ENCODE measurements at places on chromosomes 2 and 18.
A peak's percentile ranks its signal among the peaks of the same experiment; 100 is the strongest.

- DNase-seq = peak; percentile 11
Measured at GRCh38 chr2:15158100-15158499, 403.0 kb downstream of the NBAS start.

- no peak for DNase-seq
Measured at GRCh38 chr18:38619129-38619528, 1053.5 kb upstream of the CELF4 start.

- DNase-seq = no peak
Measured at GRCh38 chr2:178994264-178994663, 55.7 kb downstream of the CCDC141 start.

GRCh38 chr2:170885130-170885791 is 43.8 kb upstream of the GORASP2 start:
- no peak for DNase-seq

DNA sequence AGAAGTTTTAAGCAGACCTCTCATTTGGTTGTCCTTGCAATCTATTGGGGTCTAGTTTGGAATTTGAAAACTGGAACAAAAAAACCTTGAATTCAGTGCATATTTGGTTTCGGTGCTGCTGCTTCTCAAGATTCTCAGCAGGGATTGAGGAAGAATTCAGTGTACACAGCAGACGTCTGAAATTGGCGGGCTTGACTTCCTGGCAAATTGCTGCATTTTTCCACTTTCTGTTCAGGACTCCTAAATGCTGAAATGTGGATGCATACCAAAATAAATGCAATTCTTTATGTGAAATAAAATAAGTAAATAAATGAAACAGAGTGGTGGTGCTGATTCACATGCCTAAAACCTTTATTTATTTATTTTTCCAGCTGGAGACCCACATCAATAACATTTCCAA is 332.4 kb upstream of the KYNU start:
- no peak for DNase-seq

- no peak for DNase-seq
Measured at GRCh38 chr2:150900913-150901312, 360.8 kb downstream of the RBM43 start.

DNA sequence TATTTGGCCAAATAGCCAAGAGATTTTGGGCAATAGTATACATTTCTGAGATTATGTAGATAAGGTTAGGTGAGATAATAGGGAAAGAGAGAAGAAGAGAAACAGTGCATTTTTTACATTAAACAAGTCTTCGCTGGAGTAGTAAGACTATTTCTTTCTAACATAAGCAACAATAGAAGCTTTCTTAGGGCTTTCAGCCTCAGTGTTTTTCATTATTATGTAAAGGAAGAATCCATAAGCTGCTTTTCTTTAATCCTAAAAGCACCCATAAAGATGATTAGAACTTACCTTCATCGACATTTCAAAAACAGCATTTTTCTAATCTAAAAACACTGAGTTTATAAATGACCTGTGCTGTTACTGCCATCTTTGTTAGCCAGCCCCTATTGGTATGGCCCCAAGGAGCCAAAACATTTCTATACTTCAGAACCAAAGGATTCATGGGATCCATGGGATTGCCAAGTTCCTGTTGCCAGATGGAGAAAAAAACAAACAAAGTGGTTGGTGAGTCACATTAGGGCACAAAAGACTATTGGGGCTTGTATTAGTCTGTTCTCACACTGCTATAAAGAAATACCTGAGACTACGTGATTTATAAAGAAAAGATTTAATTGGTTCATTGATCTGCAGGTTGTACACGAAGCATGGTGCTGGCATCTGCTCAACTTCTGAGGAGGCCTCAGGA is 88.2 kb downstream of the SCG2 start:
- DNase-seq = no peak

GRCh38 chr2:208047840-208048239 is 22.5 kb upstream of the PLEKHM3 start:
- DNase-seq = no peak

DNA sequence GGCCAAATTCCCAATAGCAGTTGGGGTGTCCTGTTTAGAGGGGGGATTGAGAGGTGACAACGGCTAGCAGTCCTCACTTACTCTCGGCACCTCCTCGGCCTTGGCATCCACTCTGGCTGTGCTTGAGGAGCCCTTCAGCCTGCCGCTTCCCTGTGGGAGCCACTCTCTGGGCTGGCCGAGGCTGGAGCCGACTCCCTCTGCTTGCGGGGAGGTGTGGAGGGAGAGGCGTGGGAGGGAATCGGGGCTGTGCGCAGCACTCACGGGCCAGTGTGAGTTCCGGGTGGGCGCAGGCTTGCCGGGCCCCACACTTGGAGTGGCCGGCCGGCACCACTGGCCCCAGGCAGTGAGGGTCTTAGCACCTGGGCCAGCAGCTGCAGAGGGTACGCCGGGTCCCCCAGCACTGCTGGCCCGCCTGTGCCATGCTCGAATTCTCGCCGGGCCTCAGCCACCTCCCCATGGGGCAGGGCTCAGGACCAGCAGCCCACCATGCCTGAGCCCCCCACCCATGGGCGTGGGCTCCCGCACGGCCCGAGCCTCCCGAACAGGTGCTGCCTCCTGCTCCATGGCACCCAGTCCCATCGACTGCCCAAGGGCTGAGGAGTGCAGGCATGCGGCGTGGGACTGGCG is 705.9 kb upstream of the ZNF804A start:
- no peak for DNase-seq

DNA sequence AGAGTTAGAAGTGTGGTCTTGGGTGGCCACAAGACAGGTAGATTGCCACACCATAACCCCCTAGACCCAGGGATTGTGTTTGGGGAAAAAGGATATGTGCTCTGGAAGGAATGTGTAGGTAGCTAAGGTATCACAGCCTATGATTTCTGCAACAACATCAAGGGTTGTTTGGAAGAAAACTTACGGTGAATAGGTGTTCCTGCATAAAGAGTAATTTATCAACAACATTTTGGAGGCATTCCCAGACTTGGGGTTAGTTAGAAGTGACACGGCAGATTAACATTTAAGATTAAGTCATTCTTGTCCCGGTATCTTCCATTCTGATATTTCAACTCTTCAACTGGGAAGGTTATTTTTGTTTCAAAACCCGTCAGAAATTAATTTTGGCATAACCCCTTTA is 65.5 kb downstream of the SPP2 start:
- no peak for DNase-seq

- no peak for DNase-seq
Measured at GRCh38 chr2:217868911-217869334, 133.9 kb downstream of the TNS1 start.

DNA sequence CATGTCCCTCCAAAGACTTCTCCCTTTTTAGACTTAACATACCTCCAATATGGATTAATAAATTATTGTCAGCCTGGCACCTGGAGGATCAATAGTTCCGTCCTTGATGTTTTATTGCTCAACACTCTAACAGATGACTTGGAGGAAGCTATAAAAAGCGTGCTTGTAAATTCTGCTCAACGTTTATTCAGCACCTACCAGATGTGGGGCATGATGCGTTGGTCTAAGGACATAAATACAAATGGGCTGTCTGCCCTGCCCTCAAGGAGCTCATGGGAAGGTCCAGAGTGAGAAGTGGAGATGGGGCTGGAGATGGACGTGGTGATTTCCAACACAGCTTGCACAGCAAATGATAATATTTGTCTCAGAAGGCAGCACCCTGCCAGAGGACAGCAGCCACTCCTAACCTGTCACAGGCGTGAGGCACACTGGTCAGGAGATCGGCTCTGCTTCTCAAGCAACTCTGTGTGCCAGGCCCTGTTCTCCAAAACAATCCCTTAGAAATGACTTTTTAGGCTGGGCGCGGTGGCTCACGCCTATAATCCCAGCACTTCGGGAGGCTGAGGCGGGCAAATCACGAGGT is 25.5 kb upstream of the ZCCHC2 start:
- DNase-seq = no peak

DNA sequence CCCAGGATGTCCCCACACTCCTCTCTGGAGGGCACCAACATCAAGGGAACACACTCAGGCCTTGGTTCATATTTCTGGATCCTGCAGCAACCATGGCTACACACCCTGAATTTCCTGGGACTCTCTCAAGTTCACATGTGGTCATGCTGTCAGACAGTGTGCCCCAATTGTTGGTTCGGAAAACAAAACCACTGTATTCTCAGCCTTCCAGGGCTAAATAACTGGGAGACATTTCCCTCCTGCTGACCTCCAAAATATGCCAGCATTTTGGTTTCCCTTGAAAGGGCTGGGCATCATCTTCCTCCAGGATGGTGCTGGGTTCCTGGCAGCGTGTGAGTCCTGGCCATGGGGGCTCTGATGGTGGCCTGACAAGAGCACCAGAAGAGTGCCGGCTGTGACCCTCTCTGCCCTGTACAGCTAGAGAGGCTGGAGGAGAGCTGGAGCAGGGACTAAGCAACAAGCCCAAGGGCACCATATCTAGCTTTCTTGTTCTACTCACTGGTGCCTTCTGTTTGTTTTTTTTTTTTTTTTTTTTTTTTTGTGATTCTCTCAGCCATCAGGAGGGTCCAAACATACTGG is 37.5 kb upstream of the WIPF1 start:
- DNase-seq = no peak

GRCh38 chr18:48358868-48359267 is 50.3 kb downstream of the ZBTB7C start:
- no peak for DNase-seq

- no peak for DNase-seq
Measured at GRCh38 chr18:45342166-45342565, 273.1 kb upstream of the SLC14A2 start.

GRCh38 chr18:13376841-13377351 is 158.3 kb downstream of the LDLRAD4 start:
- no peak for DNase-seq

GRCh38 chr2:147523415-147523814 is 321.4 kb upstream of the ACVR2A start:
- DNase-seq = no peak

DNA sequence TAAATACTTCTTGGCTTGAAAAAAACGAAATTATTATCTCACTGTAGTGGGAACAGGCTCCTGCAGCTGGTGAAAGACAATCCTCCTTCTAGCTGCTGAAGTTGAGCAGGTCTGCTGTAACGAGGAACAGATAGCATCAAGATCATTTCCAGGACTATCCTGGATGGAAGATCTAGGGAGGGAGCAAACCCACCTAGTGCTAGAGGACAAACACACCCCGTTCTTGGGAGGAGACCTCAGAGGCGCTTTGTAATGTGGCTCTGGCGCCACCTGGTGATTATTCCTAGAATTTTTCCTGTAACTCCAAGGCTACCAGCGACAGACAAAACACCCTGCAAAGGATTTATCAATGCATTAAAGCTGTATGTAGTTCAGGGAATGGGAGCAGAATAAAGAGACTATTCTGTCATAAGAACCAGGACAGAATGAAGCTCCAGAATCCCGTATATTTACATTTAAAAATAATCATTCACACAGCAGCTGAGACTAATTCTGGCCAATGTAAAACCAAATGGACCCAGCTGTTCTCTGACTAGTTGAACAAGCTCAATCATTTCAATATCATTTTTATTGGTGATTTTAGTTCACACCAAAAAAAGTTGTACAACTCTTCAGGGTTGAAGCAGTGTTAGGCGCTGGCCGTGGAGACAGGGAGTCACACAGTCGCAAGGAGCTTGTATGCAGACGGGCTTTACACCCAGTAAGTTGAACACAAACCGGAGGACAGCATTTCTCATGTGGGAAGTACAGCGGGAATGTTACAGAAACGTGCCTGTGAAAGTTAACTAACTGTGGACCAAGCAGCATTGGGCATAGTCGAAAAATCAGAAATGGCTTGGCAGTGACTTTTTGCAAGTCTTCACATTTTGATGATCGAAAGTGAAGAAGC is 290.3 kb downstream of the TRIB2 start:
- DNase-seq = peak; percentile 53

- DNase-seq = no peak
Measured at GRCh38 chr2:33085646-33086045, 138.9 kb downstream of the LTBP1 start.
